ENCODE measurements at places on chromosomes 7 and 10.

DNA sequence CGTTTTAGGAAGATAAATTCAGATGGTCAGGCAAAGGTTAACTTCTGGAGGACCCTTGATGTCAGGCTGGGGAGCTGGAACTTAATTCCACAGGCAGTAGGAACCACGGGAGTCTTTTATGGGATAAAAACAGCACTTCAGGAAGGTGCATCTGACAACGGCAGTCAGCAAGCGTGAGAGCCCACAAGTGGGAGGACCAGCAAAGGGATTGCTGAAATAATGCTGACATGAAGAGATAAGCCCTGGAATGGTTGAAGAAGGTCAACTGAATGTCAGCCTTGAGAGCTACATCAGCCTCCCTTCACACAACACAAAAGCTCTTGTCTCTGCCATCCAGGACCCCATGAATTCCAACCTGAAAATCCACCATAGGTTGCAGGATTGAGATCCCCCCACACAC lies 138.8 kb downstream of the SORCS1 start:
- no peak for DNase-seq

- no peak for DNase-seq
Observed at GRCh38 chr10:43305876-43306275, 39.0 kb upstream of the RASGEF1A start.

GRCh38 chr7:3691478-3692158 lies 390.6 kb downstream of the SDK1 start:
- no peak for DNase-seq

GRCh38 chr10:112639298-112639697 lies 192.3 kb downstream of the VTI1A start:
- DNase-seq, result no peak

DNA sequence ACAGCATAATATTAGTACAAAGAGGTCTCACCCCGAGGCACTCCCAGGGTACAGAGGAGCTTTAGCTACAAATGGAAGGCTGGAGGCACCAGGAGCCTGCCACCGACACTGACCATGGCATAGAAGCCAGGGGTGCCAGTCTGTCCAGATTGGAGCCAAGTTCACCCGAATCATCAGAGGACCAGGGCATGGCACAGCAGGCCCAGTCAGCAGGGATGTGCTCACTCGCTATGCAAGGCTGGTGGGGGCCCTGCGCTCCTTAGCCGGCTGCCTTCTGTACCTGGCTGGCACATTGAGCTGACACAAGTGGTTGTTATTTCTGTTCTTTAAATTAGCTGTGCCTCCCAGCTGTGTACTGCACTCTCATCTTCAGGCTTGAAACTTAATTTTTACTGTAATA lies 149.3 kb downstream of the TCERG1L start:
- no peak for DNase-seq

- DNase-seq, result no peak
Observed at GRCh38 chr10:15485684-15486316, 114.7 kb upstream of the FAM171A1 start.

GRCh38 chr10:128274938-128275337 lies 148.7 kb upstream of the MKI67 start:
- DNase-seq, result no peak

GRCh38 chr10:96833220-96834001 lies 1.3 kb downstream of the LCOR start:
- peak; percentile 29 for DNase-seq

GRCh38 chr7:2892549-2892948 lies 48.4 kb upstream of the GNA12 start:
- no peak for DNase-seq

- no peak for DNase-seq
Observed at GRCh38 chr7:128673571-128673970, 1.5 kb downstream of the GARIN1A start.

DNA sequence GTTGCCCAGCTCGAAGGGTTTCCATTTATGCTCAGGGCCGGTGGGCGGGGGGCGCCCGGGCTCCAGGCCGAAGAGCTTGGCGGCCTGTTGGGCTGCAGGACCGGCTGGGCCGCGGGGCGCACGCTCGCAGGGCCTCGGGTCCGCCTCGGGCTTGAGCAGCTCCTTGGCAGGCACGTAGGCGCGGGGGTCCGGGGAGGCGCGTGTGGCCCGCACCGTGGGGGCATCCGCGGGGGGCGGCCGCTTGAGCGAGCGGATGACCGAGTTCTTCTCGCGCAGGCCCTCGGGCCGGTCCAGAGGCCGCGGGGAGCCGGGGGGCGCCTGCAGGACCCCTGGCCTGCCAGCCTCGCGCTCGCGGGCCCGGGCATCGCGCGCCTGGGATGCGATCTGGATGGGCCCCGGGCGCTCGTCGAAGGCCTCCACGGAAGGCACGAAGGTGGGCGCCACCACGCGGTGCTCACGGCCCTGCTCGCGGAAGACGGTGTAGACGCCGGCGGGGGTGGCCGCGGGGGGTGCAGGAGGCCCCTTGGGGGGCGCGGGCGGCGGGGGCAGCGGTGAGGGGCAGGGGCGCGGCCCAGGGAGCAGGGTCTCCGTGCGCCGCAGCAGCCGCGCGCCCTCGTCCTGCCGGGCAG lies 35.2 kb downstream of the TNRC18 start:
- DNase-seq, result no peak

DNA sequence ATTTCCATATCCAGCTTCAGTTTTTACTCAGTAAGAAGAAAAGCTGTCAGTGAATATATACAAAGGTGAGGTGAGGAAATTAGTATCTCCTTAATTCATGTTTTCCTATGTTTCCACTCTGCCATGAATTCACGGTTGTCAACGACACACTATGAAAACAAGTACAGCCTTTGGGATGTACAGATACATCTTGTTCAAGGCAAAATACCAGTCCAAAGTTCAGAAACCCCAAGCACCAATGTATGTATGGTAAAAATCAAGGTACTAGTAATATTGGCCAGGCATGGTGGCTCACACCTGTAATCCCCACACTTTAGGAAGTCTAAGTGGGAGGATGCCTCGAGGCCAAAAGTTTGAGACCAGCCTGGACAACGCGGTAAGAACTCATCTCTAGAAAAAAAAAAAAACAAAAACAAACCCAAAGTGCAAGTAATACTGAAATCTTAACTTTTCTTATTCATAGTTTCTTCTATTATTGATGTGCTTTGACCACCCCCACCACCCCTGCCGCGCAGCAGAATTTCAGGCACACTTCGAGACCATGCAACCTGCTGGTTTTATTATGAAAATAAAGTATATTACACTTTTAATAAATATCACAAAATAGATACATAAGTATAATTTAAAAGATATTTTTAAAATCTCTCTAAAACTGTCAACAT lies 3.5 kb downstream of the ESYT2 start:
- no peak for DNase-seq

- no peak for DNase-seq
Observed at GRCh38 chr10:124090601-124091209, 2.7 kb downstream of the CHST15 start.

GRCh38 chr10:113666682-113667252 lies 2.9 kb upstream of the NRAP start:
- no peak for DNase-seq

DNA sequence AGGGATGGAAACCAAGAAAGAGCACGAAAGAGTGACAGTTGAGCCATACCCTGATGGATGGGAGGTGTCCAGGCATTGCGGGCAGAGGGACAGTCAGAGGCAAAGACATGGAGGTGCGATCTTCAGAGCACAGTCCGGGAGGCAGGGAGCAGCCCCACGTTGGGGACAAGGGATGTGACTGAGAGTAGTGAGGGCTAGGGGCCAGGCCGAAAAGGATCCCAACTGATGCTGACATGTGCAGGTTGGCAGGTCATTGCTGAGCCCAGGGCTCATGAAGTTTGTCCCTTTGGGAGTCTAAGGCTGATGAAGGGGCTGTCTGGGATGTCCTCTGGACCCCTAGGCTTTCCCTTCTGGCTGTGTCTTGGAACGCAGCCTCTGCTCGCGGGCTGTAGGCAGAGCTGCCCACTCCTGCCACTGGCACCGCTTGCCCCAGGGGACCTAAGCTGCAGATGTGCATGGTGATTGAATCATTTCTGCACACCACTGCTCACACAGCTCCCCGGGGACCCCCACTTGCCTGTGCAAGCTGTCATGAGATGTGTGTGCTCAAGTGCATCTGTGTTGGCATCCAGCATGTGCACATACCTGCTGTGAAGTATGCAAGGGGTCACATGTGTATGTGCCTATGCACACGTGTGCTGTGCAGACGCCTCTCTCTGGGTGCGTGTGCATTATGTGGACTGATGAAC lies 125.1 kb downstream of the ZMIZ1 start:
- peak; percentile 54 for DNase-seq

DNA sequence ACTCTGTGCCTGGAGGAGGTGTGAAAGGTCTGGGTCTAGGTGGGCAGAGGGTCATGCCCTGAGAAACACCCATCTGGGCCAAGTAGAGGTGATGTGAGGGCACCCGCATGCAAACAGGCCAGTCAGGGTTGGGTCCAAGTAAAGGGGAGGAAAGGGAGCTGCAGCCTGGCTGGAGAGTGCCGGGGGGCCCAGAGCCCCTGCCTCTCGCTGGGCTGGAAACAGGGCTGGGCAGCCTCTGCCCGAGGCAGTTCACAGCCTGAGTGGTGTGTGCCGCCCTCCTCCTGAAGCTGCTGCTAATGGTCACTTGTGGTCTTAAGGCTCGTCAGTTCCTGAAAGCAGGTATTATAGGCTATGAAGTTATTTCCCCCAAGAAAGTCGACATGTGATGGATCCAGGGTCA lies 7.3 kb downstream of the CYP2E1 start:
- DNase-seq, result no peak

- no peak for DNase-seq
Observed at GRCh38 chr7:99525713-99526440, 21.4 kb downstream of the ZKSCAN5 start.

DNA sequence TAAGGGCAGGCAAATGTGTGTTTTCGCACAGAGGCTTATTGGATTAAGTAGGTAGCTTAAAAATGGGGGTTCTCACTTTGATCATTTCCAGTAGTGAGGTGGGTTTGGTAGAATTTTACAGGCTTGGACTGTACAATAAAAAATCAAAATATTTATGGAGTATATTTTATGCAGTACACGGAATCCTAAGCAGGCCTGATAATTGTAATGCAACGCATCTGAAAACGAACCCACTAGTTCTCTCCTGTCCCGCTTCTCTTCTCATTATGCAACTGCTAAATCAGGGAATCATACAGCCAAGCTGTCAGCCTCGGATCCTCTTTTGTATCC lies 377 bp upstream of the POLR1F start:
- no peak for DNase-seq

GRCh38 chr7:37311355-37311754 lies 137.3 kb downstream of the ELMO1 start:
- peak; percentile 38 for DNase-seq

GRCh38 chr7:11620406-11621253 lies 211.4 kb downstream of the THSD7A start:
- no peak for DNase-seq

- no peak for DNase-seq
Observed at GRCh38 chr7:2438186-2438585, 34.8 kb downstream of the CHST12 start.

DNA sequence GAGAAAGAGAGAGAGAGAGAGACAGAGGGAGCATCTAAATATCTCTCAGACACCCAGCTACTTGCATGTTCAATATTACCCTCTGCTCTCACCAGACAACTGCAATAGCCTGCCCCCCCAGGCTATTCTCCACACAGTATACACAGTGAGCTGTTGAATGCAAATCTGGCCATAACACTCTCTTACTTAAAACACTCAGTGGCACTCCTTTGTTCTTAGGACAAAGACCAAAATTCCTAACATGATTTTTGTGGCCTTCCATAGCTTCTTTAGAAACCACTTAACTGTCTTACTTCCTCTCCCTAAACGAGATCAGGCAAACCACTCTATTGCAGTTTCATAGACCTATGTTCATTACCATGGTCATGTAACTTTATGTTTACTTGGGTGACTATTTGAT lies 903.6 kb upstream of the AUTS2 start:
- DNase-seq, result no peak

- no peak for DNase-seq
Observed at GRCh38 chr10:90420637-90421318, 437.1 kb downstream of the HTR7 start.

DNA sequence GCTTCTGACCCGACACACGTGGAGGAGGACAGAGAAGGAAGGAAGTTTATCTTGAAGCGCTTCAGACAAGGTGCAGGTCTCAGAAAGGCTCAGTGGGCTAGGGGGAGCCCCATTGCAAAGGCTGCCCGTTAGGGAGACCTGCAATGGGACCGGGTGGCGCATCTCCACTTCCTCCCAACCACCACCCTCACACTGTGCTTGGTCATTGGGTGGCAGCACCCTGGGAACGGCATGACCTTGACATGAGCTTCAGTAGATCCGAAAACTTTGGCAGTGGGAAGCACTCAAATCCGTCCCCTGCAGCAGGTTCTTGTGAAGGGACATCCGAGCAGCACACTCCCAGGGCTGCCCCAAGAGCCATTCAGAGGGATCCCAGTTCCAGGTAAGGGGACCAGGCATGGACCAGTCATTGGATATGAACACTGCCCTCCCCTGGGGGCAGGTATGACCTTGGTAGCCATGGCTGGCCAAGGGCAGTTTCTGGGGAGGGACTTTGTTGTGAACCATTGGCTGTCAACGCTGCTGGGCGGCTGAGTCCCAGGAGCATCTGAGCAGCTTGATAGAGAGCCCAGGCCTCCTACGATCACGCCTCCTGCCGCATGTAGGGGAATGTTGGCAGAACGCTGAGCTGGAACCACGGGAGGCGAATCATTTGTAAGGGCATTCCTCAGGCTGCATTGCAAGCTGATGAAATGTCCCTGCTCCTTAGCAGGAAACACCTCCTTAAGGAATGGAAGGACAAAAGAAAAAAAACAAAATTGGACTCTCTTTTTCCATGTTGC lies 31.7 kb downstream of the GALNTL5 start:
- DNase-seq, result no peak

GRCh38 chr7:101173752-101174244 lies 6.3 kb downstream of the NAT16 start:
- DNase-seq, result peak; percentile 82

- no peak for DNase-seq
Observed at GRCh38 chr7:157016024-157016351, 5.5 kb upstream of the MNX1 start.

DNA sequence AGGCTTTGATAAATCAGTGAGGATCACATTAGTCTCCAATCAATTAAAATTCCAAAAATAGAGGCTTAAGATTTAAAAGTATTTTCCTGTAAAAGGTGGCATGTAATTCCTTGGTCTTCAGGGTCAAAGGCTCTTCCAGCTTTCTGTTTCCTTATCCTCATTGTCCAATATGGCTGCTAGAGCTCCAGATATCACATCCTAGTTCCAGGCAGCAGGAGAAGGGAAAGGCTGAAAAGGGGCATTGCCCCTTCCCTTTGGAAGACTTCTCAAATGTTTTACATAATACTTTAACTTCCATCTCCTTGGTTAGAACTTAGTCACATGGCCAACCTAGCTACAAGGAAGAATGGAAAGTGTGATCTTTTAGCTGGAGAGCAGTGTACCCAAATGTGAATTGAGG lies 39.2 kb upstream of the JAZF1 start:
- no peak for DNase-seq

- peak; percentile 26 for DNase-seq
Observed at GRCh38 chr7:116258734-116259133, 48.4 kb downstream of the TES start.

GRCh38 chr7:74398426-74398825 lies 55.3 kb upstream of the GTF2IRD1 start:
- DNase-seq, result no peak

- DNase-seq, result no peak
Observed at GRCh38 chr7:34762764-34763163, 104.7 kb downstream of the NPSR1 start.
